Skeletal muscle cell (primary cell): ENCODE measurements at places on chromosomes 13 and 19.
A peak's percentile ranks its signal among the peaks of the same experiment; 100 is the strongest.

DNA sequence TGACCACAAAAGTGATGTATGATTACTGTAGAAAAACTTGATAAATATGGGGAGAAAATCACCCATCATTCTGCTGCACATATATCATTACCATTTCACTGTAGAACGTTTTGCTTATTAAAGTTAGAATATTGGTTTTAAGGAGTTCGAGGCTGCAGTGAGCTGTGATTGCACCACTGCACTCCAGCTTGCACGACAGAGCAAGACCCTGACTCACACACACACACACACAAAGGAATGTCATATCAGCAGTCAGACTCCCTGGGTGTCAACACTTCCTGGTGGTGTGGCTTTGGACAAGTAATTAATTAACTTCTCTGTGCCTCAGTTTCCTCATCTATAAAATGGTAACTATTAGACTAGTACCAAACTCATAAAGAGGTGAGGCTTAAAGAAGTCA, 11.3 kb upstream of the PNMA8A start:
- no peak for DNase-seq

GRCh38 chr19:19777692-19778091, 43.9 kb downstream of the ZNF506 start:
- no peak for DNase-seq

DNA sequence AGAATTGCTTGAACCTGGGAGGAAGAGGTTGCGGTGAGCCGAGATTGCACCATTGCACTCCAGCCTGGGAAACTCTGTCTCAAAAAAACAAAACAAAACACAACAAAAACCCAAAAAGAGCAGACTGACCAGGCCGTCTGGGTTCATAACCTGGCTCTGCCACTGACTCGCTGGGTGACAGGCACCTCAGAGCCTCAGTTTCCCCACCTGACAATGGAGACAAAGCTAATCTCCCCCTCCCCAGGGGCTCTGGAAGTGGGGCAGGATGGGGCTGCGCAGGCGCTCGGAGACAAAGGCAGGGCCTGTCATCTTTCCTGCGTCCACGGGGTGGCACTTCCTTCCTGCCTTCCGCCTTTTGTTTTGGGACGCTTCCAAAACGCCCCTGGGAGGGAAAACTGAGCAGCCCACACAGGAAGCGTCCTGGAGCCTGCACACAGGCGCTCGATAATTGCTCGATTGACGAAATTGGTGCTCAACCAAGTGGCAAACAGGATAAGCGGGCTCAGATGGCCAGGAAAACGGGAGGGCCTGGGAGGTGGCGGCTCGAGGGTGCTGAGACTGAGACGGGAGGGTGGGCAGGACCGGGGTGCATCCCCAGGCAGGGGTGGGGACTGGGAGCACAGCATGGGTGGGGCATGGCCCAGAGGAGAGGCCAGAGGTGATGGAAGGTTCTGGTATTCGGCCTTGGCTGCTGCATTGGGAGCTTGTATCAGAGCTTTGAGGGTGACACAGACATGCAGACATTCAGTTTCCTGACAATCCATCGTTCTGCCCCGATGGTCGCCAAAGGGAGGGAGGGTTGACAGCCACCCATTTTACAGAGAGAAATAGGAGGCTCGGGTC, 17.8 kb downstream of the SPC24 start:
- peak; percentile 78 for DNase-seq

GRCh38 chr19:48348045-48348444, 15.7 kb downstream of the TMEM143 start:
- DNase-seq: no peak

DNA sequence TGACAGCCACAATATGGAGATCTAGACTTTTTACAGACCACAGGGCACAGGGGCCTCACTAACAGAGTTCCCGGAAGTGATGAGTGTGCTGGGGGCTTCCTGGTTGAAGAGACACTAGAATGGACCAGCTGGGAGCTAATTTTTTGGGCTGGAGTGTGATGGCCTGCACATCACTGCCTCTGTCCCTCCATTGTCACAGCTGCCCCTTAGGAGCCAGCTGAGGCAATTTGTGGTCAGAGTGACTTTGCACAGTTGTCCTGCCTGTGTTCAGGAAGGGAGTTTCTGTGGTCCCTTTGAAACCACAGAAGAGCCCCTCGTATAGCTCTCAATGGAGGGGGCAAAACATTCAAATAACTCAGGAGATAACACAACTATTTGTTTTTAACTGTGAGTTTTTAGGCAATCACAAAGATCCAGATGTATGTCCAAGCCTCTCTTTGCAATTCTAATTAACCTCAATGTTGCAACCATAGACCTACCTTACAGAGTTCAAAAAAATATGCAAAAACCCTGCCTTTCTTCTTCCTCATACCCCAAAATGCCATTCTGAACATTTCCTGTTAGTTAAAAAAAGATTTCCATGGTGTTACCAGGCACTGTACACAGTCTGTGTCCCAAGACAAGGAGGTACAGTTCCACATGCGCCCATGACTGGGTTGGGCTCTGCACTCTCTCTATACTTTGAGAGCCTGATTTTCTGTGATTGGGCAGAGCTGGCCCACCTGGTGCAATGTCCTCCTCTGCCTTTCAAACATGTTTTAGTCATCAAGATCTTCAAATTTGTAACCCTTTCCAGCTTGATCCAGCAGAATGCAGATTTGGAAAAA, 2.4 kb downstream of the ALOX5AP start:
- DNase-seq: no peak

GRCh38 chr19:34126966-34127365, 45.3 kb upstream of the LSM14A start:
- DNase-seq: no peak

GRCh38 chr19:34314437-34315313, 50.3 kb upstream of the GPI start:
- DNase-seq: no peak

- DNase-seq: no peak
Observed at GRCh38 chr13:37657956-37658355, 59.4 kb upstream of the POSTN start.

DNA sequence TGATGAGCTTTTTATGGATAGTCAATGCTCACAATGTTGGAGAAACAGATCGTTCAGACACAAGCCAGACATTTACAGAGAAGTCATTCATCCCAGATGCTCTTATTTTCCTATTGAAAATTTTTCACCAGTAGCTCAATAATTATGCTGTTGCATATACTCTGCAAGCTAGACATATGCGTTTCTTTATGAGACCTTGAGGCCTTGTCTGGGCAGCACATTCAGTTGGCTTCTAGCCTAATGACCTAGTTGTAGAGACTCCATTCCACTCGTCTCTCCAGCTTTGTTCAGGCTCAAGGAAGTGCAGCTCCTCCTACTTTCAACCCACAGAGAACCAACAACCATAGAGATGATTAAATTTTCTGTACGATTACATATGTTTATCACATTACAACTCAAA, 237.7 kb downstream of the MZT1 start:
- DNase-seq: no peak

- peak; percentile 37 for DNase-seq
Observed at GRCh38 chr19:34712395-34713261, 21.4 kb upstream of the ZNF181 start.
